ENCODE measurements at places on chromosomes 4 and X.

DNA sequence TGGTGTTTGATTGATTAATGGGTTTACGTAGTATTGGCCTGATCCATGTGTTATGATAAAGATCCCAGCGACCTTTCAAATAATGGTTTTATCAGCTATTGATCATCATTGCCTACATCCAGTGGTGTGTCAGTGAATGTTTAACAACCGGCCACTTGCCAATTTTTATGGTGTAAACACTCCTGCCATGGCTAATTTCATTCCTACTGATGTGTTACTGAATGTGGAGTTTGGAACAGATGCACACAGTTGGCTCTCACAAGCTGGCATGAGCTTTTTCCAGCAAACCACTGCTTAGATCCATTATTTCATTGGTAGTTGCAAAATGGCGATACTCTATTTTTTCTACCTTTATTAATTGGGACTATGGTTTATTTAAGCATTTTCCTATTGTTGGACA is 139.9 kb downstream of the REPS2 start:
- no peak for DNase-seq

GRCh38 chr4:123300222-123301039 is 96.2 kb upstream of the SPRY1 start:
- peak; percentile 17 for DNase-seq

DNA sequence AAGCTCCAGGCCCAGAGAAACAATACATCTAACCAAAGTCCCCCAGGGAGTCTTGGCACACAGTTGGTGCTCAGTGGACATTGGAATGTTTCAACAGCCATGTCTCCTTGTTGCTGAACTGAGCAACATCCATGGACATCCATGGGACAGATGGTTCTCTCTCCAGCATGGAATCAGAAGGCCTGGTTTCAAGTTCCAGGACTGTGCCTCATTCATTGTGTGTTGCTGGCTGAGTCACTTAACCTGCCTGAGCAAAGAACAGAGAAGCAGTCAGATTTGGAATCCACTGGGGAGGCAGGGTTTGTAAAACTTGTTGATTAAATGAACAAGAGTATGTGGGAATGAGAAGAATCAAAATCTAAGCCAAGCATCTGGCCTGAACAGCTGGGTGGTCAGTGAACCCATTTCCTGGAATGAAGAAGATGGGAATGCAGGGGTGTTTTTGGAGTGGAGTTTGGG is 147.9 kb downstream of the CHIC2 start:
- no peak for DNase-seq

GRCh38 chrX:68659385-68659784 is 11.9 kb downstream of the STARD8 start:
- no peak for DNase-seq

DNA sequence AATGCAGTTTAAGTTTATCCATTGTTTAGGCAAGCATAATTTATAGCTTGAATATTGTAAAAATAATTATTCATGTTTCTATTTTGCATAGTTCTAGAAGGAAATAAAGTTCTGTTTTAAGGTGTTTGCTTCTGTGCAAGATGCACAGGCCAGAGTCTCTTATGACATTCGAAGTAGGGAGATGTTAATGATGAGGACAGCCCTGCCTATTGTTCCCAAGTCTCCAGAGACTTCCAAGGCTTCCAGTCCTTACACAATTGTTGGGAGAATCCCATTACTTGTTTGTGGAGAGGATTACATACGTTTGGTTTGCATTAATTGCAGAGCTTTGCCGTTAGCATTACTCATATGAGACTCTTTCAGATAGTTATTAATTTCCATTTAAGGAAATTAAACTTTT is 96.2 kb upstream of the ANK2 start:
- DNase-seq = no peak

GRCh38 chr4:72900952-72901351 is 168.6 kb downstream of the COX18 start:
- no peak for DNase-seq

DNA sequence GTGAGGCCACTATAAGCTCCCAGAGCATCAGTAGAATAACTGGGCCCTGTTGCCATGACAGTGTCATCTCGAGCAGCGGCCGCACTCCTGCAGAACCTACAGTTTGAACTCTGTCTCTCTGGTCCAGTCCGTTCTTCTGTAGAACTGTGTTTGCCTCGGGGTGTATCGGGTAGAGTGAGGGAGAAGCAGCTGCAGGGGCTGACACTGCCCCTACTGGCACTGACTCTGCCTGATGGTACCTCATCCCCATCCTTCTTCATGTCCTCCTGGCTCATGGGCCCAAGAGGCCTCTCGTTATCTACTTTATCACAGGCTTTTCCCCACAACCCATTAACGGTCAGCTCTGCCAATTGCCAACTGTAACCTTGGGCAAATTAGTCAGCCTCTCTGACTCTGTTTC is 96.5 kb downstream of the NPNT start:
- DNase-seq = no peak

Data from NCI-H1417 (cell line).